ENCODE measurements at places on chromosomes 7 and 10.

GRCh38 chr10:89644691-89644966 lies 413 bp downstream of the PANK1 start:
- no peak for DNase-seq

- DNase-seq: no peak
These were observed 96.0 kb downstream of the ANK3 start for GRCh38 chr10:60293581-60294175.

- no peak for DNase-seq
These were observed 117.7 kb upstream of the TNRC18 start for GRCh38 chr7:5541087-5541992.

DNA sequence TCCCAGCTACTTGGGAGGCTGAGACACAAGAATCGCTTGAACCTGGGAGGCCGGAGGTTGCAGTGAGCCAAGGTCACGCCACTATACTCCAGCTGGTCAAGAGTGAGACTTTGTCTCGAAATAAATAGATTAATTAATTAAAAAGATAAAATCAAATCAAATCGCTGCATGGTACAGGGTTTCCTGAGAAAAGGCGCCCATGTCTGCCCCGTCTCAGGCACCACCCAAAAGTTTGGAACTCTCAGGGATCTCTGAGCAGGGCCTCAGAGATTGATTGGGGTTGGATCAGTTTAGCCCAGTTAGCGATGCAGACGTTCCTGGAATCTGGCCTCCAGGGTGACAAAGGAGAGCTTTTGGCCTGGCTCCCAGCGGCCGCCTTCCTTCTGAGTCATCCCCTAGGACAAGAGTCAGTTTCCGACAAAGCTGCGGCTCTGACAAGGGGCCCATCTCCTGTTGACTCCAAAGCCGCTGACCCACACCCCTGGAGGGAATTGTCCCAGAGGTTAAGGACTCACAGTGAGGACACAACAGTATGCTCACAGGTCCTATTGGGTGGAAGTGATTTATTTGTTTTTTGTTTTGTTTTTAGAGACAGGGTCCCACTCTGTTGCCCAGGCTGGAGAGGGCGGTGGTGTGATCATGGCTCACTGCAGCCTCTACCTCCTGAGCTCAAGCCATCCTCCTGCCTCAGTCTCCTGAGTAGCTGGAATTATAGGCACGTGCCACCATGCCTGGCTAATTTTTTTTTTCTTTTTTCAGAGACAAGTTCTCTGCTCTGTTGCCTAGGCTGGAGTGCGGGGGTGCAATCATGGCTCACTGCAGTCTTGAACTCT lies 6.8 kb downstream of the ORAI2 start:
- peak; percentile 77 for DNase-seq

- no peak for DNase-seq
These were observed 93.9 kb downstream of the SEPTIN7 start for GRCh38 chr7:35894721-35895120.

DNA sequence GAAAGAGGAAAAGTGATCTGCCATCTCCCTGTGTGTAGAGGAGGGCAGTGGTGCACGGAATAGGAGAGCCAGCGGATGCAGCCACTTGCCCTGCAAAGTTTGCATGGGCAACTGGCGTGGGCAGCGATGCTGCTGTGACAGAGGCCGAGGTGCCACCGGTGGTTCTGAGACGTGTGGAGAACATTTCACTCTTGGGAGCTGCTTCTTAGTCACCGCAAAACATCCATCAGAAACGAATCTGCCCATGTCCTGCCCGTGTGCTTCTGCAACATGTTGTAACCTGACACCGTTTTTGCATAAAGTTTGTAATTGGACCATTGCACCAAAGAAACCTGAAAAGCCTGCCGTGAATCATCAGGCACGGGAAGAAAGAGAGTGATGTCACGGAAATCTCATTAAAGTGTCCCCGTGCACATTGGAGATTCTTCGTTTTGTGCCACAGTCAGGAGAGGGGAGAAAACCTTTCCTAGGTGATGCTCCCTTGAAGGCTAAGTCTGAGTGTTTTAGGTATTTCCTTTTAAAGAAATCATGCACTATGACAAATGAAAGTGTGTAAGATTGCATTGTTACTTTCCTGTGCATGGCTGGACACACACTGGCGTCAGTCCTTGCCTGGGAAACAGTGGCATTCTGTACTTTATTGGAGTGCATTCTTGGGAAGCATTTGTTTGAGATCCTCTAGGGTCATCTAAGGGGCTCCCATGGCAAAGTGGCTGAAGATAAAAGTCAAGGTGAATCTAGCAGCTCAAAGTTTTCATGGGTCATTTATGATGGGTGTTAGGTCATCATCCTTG lies 302.6 kb downstream of the KLF6 start:
- peak; percentile 96 for DNase-seq

- DNase-seq: peak; percentile 64
These were observed 11.8 kb downstream of the ZAN start for GRCh38 chr7:100745184-100745583.

GRCh38 chr10:18217577-18217976 lies 77.4 kb downstream of the CACNB2 start:
- no peak for DNase-seq

- DNase-seq: no peak
These were observed 20.6 kb downstream of the RBM17 start for GRCh38 chr10:6109444-6109775.

DNA sequence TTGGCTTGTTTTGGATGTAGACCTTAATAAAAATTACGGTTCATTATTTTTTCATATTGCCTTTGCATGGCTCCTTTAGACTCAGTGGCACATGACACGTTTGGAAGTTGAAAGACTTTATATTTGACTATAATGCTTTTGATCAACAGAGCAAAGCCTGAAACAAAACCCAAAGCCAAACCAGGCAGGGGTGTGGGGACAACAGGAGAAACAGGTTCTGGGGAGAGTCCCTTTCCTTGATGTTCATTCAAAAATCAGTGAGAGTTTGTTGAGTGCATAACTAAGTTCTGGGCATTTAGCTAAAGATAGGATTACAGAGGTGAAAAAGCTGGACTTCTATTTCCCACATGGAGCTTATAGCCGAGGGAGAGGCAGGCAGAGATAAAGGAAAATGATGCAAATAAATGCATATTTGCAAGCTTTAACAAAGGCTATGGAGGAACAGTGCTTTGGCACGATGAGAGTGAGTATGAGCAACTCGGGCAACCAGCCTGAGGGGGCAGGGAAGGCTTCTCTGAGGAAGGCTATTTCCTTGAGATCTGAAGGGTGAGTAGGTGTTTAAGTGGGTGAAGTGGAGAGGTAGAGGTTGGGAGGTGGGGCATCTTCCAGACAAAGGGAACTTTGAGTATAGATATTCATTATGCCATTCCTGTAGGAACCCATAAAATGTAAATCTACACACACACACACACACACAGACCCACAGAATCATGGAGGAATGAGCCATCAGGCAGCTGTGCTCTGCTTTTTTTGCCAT lies 34.5 kb upstream of the PDZD8 start:
- no peak for DNase-seq

DNA sequence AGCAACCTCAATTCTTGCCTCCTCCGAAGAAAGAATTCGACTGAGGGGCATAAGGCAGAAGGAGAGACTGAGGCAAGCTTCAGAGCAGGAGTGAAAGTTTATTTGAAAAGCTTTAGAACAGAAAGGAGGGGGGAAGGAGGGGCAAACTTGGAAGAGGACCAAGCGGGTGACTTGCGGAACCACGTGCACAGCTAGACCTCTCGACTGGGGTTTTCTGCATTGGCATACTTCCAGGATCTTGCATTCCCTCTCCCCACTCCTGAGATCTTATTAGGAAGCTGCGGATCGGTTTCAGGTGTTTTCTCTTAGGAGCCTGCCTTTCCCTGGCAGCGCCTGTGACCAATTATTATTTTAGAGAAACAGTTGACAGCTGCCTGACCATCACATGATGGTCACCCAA lies 20.3 kb upstream of the CPXM2 start:
- no peak for DNase-seq

- DNase-seq: no peak
These were observed 8.6 kb downstream of the KIFBP start for GRCh38 chr10:68997211-68997610.

DNA sequence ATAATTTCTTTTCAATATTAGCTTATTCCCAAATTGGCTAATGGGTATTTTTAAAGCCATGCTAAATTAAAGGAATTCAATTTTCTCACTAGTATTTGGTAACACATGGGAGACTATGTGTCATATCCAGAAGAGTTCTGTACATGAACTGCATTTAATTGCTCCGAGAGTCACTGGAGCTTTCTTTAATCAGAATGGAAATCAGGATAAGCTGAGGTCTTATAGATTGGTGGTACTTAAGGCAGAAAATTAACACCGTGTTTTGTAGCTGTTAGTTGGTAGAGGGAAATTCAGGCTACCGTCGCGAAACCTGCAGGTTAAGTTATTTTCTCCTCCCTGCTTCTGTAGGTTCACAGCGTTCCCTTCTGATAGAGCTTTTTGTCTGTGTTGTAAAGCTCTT lies at the start of gene WEE2:
Gene WEE2, plus strand, starts transcription at position 3 of the 400 bp plus-strand sequence. CDS start 406 bp downstream, outside the sequence.
- DNase-seq: no peak

All from fibroblast of mammary gland (primary cell).